Stimulated activated CD8-positive, alpha-beta memory T cell treated with anti-CD3 and anti-CD28 coated beads, Interleukin-4, amount 100 ng/mL, for 24 hours (primary cell): ENCODE measurements at places on chromosomes 3 and 15.
A peak's percentile ranks its signal among the peaks of the same experiment; 100 is the strongest.

- DNase-seq = no peak
These were observed 73.4 kb downstream of the RFTN1 start for GRCh38 chr3:16439848-16440708.

DNA sequence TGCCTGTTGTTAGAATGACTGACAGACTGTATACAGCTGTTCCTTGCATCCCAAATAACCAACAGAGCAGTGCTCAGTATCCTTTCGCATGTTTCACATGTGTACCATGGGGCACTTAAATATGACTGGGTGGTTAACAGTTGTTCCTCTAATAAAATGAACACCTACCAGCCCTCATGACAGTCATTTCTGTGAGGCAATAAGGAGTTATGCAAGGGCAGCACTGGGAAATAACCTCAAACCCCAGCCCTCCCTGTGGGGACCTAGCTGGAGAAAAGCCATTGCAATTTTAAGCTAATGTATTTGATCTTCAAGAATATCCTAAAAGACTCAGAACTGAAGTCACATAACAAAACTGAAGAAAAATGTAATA, 7.3 kb downstream of the RFT1 start:
- no peak for DNase-seq

DNA sequence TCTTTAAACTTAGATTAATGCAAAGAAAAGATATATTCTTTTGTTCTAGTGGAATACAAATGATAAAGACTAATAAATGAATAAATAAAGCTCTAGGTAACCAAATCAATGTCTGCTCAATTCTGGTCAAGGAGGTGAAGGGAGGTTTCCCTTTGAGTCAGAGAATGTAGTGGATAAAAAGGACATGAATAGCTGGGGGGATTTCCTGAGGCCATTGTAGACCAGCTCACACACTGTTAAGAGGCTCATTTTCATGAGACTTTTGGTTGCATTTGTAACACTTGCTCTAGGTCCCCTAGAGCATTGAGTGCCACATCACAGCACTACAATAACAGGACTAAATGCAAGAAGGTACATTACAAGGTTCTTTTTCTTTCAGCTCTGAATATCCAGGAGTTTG, 170.7 kb downstream of the TIGIT start:
- DNase-seq = no peak

DNA sequence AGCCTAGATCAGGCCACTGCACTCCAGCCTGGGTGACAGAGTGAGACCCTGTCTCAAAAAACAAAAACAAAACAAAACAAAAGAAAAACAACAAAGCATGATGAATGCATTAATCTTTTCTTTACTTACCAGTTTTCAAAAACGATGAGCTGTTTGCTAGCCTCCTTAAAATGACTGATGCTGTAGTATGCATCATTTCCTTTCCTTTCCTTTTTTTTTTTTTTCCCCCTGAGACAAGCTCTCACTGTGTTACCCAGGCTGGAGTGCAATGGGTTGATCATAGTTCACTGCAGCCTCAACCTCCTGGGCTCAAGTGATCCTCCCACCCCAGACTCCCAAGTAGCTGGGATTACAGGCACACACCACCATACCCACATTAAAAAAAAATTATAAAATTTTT, 202.0 kb downstream of the ADAMTSL3 start:
- no peak for DNase-seq

- DNase-seq = no peak
These were observed 21.7 kb downstream of the THSD4 start for GRCh38 chr15:71136793-71137518.

GRCh38 chr15:94542391-94542790, 311.0 kb downstream of the MCTP2 start:
- no peak for DNase-seq

- no peak for DNase-seq
These were observed 234.6 kb downstream of the RAP2B start for GRCh38 chr3:153396581-153396980.

- DNase-seq = peak; percentile 87
These were observed at the start of gene NGRN for GRCh38 chr15:90265271-90266060. TSS of gene NGRN (plus strand) at chr15:90265672. CDS start at chr15:90265713, 41 bp downstream.

- no peak for DNase-seq
These were observed 440 bp downstream of the DCBLD2 start for GRCh38 chr3:98901119-98901391.

- DNase-seq = no peak
These were observed 266.8 kb upstream of the CRBN start for GRCh38 chr3:3446251-3446650.

- no peak for DNase-seq
These were observed 59.2 kb upstream of the APEH start for GRCh38 chr3:49614936-49615335.
